SK-N-SH (cell line): ENCODE measurements at places on chromosomes 1 and 21.

- no peak overlapping the region for H3K4me3 ChIP-seq
- peaks cover 10% of the 10 kb centered on the region; the same call in 1 of the 2 replicates for H3K4me1 ChIP-seq
- H3K27ac ChIP-seq, result no peak overlapping the region
- peaks cover 12% of the 10 kb centered on the region; the same call in 1 of the 2 replicates for H3K36me3 ChIP-seq
- no peak for DNase-seq
These were observed 104.3 kb downstream of the LACTBL1 start for GRCh38 chr1:22868331-22868730.

- no peaks in the 10 kb centered on the region for H3K27me3 ChIP-seq
- peaks cover 8% of the 10 kb centered on the region for H3K4me1 ChIP-seq
- peak; percentile 25 for DNase-seq
- H3K36me3 ChIP-seq, result no peaks in the 10 kb centered on the region
These were observed 862 bp upstream of the DIPK1A start for GRCh38 chr1:92961896-92962752.

- H3K4me3 ChIP-seq, result no peak overlapping the region
- H3K27me3 ChIP-seq, result no peaks in the 10 kb centered on the region
- no peak overlapping the region for H3K27ac ChIP-seq
- no peaks in the 10 kb centered on the region for H3K36me3 ChIP-seq
These were observed 4.2 kb upstream of the PADI1 start for GRCh38 chr1:17200756-17201155.

GRCh38 chr1:6638226-6638625, 13.6 kb downstream of the THAP3 start:
- DNase-seq, result no peak
- H3K4me1 ChIP-seq, result no peaks in the 10 kb centered on the region
- no peaks in the 10 kb centered on the region for H3K27me3 ChIP-seq
- H3K4me3 ChIP-seq, result no peak overlapping the region

DNA sequence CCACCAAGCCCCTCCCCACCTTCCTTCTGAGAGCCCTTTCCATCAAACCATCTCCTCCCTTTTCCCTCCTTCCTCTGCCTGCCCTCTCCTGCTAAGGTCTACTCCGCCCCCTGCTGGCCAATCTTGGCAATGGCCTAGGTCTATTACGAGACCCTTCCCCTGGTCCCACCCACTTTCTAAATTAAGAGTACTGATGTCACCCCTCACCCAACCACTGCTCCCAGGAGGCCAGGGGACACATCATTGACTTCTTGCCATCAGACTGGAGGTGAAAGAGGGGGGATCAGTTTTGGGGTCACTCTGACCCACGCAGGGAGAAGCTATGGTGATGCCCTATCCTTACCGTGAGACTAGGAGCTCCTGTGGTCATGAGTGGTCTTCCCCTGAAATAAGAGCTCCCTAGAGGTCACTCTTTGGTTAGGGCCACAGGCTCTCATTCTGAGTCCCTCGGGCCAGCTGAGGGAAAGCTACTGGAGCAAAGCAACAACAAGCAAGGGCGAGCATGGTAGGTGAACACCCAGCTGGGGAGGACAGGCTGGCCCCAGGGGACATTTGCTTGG, 34.6 kb upstream of the S100A7 start:
- DNase-seq, result peak; percentile 79
- no peak overlapping the region for H3K4me3 ChIP-seq
- peaks cover 10% of the 10 kb centered on the region; the same call in 1 of the 2 replicates for H3K27me3 ChIP-seq
- H3K36me3 ChIP-seq, result no peaks in the 10 kb centered on the region
